ENCODE measurements at places on chromosomes 5 and 9.

DNA sequence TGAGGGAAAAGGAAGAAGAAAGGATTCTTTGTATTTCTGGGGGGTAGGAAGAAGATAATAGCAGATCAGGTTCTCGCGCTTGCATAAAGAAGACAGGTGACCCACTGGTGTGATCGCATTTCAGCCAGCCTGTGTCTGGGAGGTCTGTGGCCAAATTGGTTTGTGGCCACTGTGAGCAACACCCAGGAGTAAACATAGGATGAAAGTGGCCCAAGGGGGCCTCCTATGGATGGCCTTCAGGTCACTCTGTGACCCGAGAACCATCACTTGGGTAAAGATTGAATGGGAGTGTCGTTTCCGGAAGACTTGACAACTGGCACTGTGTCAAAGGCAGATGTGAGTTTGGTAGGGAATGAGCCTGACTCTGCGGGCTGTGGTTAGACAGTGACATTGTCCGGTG is 34.2 kb downstream of the RAI14 start:
- DNase-seq: no peak

GRCh38 chr9:14932641-14933040 is 22.4 kb upstream of the FREM1 start:
- DNase-seq: no peak

GRCh38 chr9:111959468-111960359 is 63.1 kb downstream of the UGCG start:
- DNase-seq: no peak

GRCh38 chr9:38337706-38338264 is 54.7 kb upstream of the ALDH1B1 start:
- DNase-seq: no peak

DNA sequence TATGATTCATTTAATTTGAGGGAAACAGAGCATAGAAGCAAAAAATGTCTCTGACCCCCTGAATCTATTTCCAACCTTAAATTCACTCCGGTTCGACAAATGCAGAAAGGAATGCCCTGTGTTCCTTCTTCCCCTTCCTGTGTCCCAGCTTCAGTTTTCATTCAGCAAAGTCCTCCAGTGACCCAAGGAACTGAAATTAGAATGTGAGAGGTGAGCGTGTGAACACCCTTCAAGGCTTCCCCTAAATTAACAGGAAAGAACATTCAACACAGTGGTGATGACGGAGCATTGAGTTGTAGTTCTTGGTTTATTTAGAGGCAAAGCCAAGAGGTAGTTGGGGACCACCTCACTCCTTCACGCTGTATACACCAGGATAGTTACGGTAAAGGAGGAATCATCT is 97.6 kb upstream of the CTSL start:
- DNase-seq: no peak

- no peak for DNase-seq
Observed at GRCh38 chr5:106578736-106579135, 1092.0 kb downstream of the EFNA5 start.

- DNase-seq: no peak
Observed at GRCh38 chr9:134895097-134895496, 14.5 kb downstream of the FCN2 start.

- DNase-seq: no peak
Observed at GRCh38 chr5:78243639-78244038, 50.9 kb downstream of the AP3B1 start.

DNA sequence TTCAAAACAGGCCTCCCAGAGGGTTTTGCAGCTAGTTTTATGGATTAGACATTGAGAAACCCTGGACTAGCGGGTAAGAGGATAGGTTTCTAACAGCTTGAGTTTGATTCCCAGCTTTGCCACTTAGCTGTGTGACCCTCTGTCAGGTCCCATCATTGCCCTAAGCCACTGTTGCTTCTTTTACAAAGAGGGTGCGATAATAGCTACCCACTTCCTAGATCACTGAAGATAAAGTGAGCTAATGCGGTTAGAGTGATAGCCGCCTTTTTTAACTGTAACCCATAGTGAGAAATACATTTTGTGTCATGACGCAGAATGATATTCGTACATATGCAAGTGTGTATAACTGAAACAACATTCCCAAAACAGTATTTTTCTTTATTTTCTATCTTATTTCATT is 40.3 kb downstream of the CSF1R start:
- DNase-seq: no peak

- no peak for DNase-seq
Observed at GRCh38 chr9:69535286-69535832, 136.8 kb downstream of the APBA1 start.

DNA sequence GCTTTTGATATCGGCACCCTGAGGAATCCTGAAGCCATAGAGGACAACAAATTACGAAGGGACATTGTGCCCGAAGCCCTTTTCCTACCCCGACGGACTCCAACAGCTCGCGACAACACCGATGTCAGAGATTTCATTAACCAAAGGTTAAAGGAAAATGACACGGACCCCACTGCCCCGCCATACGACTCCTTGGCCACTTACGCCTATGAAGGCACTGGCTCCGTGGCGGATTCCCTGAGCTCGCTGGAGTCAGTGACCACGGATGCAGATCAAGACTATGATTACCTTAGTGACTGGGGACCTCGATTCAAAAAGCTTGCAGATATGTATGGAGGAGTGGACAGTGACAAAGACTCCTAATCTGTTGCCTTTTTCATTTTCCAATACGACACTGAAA is 129.5 kb downstream of the CDH6 start:
- no peak for DNase-seq

DNA sequence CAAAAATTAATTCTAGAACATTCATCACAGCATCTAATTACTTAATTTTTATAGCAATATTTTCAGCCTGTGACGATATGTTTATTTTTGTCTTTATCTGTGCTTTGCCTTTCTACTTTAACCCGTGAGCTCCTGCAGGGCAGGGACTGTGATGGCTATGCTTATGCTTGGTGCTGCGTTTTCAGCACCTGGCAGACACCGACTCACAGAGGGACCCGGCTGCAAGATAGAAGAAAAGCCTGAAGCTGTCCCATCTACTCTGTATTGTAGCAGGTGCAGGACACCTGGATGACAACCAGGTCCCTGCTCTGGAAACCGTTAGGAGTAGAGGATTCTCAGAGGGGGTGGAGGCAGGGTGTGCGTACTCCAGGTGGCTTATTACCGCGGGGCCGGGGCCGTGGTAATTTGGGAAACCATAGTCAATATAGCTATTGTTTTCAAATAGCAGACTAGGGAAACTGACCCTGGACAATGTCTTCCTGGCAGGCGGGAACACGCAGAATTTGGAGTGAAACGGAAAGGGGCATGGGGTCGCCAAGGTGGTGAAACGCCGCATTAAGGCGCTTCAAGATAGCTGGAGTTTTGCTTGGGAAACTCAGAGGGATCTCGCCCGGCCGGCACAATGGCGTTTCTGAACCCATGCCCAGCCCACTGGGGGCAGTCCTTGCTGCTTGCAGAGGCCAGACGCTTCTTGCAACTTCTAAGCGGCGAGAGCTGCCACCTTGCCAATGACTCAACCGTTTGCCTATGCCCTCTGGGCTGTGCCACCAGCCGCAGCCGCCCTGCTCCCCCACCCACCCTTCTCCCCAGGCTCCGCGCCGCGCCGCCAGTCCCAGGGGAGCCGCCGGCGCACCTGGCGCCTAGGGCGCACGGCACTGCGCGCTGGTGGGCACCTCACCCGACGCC is 140.1 kb upstream of the PALM2AKAP2 start:
- DNase-seq: peak; percentile 21

DNA sequence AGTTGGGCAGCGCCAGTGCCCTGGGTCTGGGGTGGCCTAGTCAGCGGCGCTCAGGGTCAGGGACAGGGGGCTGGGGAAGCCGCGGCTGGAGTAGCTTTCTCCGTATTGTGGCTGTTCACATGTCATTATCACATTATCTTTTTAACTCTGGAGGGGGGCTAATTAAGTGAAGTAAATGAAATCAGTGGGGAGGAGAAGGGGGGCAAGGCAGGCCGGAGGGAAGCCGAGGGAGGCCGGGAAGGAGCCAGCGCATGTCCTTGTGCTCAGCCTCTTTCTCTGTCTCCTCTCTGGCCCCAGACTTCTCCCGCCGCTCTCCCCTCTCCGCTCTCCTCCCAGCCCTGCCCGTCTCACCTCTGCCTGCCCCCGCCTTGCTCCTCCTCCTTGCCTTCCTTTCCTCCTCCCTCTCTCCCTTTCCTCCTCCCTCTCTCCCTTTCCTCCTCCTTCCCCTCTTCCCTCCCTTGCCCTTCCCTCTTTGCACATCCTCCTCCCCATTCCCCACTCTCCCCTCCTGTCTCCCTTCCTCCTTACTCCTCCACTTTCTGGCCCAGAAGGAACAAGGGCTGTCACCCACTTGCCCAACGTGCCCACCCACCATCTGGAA is 38.7 kb downstream of the ASS1 start:
- no peak for DNase-seq
